ENCODE measurements at places on chromosomes 11 and 22.

DNA sequence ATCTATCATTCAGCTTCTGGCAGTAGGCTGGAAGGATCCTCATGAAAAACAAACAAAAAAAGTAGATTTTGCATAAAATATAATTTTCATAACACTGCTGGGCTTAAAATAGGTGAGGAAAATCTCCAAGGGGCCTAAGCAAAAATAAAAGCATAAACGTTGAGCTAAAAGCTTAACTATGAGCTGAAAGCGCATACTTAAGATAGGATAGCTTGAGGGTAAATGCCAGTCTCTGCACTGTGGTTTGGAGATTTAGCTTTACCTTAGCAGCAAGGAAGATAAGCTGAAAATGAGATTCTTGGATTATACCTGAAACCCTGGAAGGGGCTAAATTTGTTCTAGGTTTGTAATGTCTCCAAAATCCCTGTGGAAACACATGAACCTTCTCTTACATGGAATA lies 183.7 kb downstream of the GUCY1A2 start:
- DNase-seq, result no peak

DNA sequence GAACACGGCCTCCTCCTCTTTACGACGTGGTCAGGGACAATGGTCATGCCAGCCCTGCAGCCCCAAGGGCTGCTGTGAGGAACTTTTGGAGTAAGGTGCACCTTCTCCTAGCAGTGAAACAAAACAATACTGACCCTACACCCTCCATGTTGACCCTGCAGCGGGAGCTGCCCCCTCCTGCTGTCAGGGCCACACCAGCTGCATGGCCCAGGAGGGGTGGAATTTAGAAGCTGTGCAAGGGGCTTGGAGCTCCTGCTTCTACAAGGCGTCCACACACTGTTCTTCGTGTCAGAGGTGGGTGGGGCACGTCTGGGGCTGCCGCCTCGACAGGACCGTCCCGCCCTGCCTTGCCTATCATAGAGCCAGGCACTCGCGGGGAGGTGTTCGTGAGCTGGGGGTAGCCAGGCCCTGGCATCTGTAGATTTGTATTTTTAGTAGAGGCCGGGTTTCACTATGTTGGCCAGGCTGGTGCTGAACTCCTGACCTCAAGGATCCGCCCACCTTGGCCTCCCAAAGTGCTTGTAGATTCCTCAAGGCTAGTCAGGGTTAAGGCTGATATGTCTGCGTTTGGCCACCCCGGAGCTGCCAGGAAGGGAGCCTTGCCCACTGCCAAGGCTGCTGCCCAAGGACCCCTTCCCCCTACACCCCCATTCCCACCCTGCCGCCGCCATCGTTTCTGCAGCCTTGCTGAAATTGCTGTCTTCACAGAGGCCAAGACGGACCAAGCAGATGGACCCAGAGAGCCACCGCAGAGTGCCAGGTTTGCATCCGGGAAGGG lies 15.9 kb downstream of the INCENP start:
- no peak for DNase-seq

DNA sequence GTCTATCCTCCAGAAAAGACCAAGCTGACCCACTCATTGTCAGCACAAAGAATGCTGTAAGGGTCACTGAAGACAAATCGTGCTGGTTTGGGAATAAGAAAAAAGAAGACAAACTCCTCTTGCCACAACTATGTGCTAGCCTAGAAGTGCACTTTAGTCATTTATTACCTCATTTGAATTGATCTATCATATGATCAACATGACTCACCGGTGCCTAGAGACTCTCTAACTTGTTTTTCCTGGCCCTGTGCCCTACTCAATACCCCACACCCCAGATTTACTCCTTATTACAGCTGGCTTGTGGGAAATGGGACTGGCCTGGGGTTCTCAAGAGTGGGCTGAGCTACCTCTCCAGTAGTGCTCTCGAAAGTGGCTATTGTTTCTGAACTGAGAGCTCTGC lies 35.9 kb upstream of the HORMAD2 start:
- no peak for DNase-seq

GRCh38 chr11:115463606-115464005 lies 40.6 kb downstream of the CADM1 start:
- DNase-seq, result no peak

- no peak for DNase-seq
Observed at GRCh38 chr22:49951000-49951677, 9.4 kb upstream of the PIM3 start.

- no peak for DNase-seq
Observed at GRCh38 chr22:45817745-45818423, 146.2 kb downstream of the ATXN10 start.

GRCh38 chr22:17098379-17098819 lies 13.6 kb downstream of the IL17RA start:
- DNase-seq, result no peak

GRCh38 chr11:76589964-76590950 lies 80.3 kb downstream of the LRRC32 start:
- no peak for DNase-seq

Measured in cortex of kidney (tissue), 1 donor.